ENCODE measurements at places on chromosomes 7 and 10.

DNA sequence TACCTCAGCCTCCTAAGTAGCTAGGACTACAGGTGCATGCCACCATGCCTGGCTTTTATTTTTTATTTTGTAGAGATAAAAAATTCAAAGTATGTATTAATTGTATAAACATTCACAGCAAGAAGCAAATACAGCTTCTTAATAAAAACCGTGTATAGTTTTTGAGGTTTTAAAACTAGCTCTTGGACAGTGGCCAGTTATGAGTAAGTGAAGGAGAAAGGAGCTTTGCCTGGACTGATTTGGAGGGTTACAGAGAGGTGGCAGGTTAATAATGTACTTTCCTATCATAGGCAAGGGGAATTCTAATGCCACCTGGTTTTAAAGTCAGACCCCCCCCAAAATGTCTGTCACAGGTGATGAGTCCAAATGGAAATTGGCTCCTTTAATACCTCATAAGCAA is 43.4 kb downstream of the ZNRF2 start:
- no peak for DNase-seq

DNA sequence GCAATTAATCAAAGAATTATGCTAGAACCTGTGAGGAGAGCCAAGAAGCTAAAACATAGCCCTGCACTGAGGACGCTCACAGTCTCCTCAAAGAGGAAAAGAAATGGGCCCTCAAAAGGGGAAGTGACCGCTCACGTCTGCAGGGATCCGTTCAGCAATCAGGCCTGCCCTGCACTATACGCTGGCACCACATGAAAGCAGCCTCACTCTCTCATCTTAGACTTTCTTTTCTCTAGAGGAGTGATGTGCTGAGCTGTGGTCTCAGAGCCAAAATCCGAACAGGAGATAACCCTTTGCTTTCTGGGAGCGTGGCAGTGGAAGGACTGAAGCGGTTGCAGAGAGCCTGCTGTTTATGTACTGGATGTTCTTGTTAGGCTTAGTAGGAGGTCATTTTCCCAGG is 6.3 kb upstream of the IL2RA start:
- DNase-seq, result no peak

GRCh38 chr7:129993275-129993674 is 40.5 kb upstream of the UBE2H start:
- no peak for DNase-seq

DNA sequence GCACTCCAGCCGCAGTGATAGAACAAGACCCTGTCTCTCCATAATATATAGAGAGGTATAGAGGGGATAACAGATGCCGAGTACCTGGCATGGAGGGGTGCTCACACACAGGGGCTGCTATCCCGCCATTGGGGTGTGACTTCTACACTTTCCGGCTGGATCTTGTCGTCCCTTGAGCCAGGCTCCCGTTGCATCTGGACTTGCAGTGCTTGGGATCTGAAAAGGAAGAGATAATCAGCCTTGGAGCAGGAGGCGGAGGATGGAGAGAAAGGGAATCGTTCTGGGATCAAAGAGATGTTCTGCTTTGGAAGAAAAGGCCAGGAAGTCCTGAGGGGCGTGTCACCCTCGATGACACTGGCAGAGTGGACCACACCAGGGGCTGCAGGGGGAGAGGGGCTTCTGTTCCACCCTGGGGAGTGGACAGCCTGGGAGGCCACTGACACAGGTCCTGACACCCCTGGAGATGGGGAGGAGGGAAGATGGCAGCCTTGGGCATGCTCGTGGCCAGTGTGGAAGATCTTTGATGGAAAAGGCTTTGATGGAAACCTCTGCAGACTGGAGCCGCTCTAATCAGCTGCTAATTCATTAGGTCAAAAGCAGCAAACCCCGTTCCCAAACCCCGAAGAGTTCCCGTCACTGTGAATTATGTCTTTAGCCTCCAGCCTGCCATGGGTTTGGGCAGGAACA is 85.1 kb downstream of the CARD11 start:
- no peak for DNase-seq

DNA sequence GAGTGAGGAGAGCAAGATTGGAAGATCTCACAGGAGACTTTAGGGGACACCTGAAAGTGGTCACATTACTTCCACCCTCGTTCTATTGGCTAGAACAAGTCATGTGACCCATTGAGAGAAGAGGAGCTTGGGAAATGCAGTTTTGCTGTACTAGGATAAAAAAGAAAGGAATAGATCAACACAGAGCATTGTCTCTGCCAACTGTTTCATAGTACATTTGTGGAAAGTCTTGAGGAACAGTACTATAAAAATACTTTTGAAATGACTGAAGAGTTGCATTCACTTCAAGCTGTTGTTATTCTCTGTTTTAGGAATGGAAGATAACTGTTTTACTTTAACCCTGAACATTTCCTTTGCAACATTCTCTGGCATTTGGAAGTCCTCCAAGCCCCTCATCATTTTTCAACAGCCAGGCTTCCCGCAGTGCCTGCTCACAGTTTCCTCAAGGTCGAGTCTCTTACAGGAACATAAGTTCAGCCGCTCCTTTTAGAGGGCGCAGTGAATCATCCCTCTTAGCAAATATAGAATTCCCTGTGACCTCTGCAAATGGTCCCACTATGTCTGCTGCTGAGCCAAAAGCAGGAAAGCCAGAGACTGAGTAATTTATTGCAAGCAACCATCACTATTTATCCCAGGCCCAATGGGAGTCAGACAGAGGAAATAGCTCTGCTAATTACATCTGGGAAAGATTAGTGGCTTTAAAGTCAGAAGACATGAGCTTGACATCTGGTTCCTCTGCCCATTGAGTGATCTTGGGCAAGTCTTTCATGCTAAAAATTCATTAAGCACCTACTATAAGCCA is 40.7 kb downstream of the MRPL32 start:
- DNase-seq, result no peak

- no peak for DNase-seq
Observed at GRCh38 chr7:48161407-48162125, 9.7 kb upstream of the ABCA13 start.

DNA sequence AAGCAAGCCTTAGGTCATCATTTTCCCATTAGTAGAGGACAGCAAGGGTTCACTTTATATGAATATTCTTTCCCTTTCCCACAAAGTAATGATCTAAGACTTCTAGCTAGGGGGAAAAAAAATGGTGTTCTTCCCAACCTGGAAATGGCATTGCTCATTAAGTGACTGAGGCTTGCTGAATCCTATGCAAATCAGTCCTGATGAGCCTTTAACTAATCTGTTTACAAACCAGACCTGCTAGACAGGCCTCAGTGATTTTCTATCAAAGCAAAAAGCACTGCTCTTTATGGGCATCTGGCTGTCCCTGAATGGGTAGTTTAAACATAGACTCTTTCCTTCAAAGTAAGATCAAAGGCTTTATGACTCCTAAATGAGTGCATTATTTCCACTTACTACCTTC is 146.3 kb downstream of the HIBADH start:
- no peak for DNase-seq

DNA sequence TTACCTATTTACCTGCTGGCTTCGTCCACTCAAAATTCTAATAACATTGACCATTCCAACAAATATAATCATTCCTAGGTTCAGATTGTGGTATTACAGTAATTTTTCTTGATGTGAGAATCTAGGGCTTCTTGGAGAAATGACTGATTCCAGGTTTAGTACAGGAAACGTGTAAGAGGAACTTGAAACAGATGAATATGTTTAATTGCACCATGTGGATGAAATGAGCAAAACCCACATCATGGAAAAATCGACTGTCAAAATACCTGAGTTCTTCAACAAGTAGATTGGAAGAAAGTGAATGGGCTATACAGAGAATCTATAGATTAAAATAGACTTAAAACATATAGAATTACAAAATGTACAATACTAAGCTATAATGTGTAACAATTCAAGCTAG is 24.9 kb upstream of the OR9A4 start:
- no peak for DNase-seq

DNA sequence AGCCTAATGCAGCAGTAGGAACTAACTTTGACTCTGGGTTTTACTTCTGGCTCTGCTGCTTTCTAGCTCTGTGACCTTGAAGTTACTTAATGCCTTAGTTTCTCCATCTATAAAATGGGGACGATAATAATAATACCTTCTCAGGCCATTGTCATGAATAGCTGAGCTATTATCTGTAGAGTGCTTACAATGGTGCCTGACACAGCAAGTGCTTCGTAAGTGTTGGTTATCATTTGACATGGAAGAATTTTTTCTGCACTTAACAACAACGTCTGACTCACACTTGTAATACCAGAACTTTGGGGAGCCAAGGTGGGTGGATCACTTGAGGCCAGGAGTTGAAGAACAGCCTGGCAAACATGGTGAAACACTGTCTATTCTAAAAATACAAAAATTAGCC is 140.5 kb downstream of the ARL4A start:
- DNase-seq, result no peak

Data from stimulated activated CD4-positive, alpha-beta T cell treated with anti-CD3 and anti-CD28 coated beads, Interleukin-1b, Interleukin-23, amount 100 ng/mL, for 48 hours (primary cell).